Natural killer cell treated with Interleukin-12 subunit alpha and Interleukin-12 subunit beta and Interleukin-15 and Interleukin-18, amount 100 ng/mL, for 72 hours (primary cell): ENCODE measurements at places on chromosomes 4 and X. TPM values are rescaled to one million over a fixed set of nuclear protein-coding genes. Genes with fewer than 3 reads are reported as not detected.

GRCh38 chr4:114599903-114600552, 1.4 kb downstream of the UGT8 start:
- no peak for DNase-seq

DNA sequence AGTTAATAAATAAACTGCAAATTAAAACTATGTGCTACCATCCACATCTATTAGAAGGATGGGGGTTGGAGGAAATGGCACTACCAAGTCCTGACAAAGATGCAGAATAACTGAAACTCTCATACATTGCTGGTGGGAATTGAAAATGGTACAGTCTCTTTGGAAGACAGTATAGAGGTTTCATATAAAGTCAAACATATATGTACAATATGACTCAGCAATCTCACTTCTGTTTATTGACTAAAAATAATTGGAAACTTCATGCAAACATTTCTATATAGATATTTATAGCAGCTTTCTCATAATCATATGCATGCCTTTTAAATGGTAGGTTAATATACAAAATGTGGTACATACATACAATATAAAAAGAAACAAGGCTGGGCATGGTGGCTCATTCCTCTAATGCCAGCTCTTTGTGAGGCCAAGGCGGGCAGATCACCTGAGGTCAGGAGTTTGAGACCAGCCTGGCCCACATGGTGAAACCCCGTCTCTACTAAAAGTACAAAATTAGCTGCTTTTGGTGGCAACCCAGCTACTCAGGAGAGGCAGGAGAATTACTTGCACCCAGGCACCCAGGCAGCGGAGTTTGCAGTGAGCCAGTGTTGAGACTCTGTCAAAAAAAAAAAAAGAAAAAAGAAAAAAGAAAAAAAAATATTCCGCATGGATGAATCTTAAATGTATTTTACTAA, 225.0 kb upstream of the CXXC4 start:
- no peak for DNase-seq

- no peak for DNase-seq
Observed at GRCh38 chr4:1215141-1216075, 33.5 kb downstream of the CTBP1 start.

Gene BEX2
- 2.6 TPM for total RNA-seq

- no peak for DNase-seq
Observed at GRCh38 chr4:72375073-72375736, 193.8 kb downstream of the ADAMTS3 start.

Gene C1GALT1C1
- 26.1 TPM for total RNA-seq
